ENCODE measurements at places on chromosomes 1 and 21.

DNA sequence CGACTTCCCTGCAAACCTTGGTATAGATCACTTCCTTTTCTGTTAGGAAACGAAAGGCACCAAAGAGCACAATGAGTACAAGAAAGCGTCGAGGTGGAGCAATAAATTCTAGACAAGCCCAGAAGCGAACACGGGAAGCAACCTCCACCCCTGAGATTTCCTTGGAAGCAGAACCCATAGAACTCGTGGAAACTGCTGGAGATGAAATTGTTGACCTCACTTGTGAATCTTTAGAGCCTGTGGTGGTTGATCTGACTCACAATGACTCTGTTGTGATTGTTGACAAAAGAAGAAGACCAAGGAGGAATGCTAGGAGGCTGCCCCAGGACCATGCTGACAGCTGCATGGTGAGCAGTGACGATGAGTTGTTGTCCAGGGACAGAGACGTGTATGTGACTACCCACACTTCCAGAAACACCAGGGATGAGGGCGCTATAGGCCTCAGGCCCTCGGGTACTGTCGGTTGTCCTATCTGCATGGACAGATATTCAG is 18.5 kb downstream of the FAM89A start:
- no peak for DNase-seq

GRCh38 chr1:26855636-26856035 is 7.3 kb upstream of the SFN start:
- DNase-seq, result no peak

DNA sequence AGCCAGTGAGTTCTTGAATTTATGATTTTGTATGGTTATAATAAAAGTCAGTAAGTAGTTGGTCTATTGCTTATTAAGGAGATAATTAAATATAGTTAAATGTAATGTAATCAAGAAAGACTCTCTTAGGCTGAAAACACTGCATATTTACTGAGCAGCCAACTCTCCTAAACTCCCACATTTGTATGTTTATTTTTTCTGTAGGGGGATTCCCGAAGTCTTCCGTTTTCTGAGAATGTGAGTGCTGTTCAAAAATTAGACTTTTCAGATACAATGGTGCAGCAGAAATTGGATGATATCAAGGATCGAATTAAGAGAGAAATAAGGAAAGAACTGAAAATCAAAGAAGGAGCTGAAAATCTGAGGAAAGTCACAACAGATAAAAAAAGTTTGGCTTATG is 56.7 kb downstream of the PKN2 start:
- DNase-seq, result no peak

DNA sequence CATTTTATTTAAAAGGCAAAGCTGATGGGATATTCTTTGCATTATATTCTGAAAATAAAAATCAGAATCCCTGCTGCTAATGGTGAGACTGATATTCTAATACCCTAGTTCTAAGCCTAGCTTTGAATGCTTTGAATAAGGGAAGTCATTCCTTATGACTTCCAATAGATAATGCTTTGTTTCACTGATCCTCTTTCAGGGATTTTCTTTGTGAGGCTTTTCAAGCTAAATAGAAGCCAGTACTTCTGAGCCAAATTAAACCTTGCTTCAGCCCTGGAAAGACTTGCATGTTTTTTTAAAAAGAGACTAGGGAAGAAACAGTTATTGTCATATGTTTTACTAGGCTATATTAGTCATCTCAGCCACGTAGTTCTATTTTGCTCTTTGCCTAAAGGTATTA is 68.5 kb upstream of the CACYBP start:
- no peak for DNase-seq

DNA sequence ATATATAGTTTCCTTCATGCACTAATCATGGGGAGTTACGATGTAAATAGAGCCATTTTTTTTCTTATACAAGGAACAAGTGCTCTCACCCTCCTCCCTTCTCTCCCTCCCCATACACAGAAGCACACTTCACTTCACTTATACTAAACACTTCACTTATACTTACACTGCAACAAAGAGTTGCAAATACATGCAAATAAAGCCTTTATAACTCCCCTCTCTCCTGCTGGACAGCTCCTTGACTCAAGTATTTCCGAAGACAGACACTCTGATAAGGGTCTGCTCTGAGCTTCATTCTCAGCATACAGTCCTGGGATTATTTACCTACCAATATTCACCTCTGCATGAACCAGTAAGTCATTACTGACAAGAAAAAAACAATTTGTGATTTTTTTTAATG is 35.6 kb upstream of the ERG start:
- no peak for DNase-seq

GRCh38 chr1:77047978-77048614 is 171.1 kb downstream of the PIGK start:
- no peak for DNase-seq

- no peak for DNase-seq
Measured at GRCh38 chr1:79151006-79151796, 144.7 kb upstream of the ADGRL4 start.

DNA sequence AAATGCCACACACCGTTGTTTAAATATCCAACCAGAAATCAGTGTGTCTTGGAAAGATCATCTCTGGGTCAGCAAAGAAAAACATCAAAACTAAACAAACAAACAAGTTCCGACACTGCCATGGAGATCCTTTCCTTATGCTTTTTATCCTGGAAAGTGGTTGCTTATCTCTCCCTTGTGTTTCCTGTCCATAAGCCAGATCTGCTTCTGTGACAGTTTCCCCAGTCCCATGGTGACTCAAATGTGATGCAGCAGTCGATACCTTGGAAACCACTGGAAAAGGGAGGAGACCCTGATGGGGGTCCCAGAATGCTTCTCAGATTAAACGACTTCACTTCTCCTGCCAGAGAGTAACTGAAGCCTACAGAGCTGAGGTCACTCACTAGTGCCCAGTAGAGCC is 94.7 kb downstream of the DMRTA2 start:
- no peak for DNase-seq

- no peak for DNase-seq
Measured at GRCh38 chr21:38948377-38949069, 142.8 kb downstream of the ETS2 start.

GRCh38 chr1:204611036-204611435 is 74.5 kb downstream of the LRRN2 start:
- no peak for DNase-seq

DNA sequence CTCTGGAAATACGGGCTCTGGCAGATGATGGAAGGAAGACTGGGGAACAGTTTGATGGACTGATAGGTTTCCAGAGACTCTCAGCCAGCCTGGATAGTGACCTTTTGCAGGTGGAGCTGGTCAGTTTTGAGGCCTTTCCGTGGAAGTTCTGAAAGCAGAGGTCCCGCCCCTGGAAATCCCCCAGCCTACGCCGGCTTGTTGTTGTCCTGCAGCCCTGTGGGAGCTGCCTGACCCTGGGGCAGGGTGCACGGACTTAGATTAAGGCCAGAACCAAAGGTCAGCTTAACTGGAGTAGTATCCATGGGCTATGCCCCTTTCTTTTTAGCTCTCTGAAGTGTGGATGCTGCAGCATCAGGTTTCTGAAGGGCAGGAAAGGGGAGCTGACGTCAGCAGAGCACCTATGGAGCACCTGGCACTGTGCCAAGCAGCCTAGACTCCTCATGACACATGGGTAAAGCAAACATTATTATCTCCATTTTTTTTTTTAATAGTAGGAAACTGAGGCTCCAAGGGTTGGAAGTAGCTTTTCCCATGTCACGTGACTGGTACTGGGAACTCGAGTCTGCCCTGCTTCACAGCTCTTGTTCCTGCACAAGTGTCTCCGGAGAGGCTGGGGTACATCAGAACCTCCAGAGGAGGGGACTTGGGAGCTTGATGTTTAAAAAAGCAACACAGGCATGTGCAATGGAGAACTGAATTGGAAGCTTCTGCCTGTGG is 38.5 kb downstream of the IER5 start:
- no peak for DNase-seq

DNA sequence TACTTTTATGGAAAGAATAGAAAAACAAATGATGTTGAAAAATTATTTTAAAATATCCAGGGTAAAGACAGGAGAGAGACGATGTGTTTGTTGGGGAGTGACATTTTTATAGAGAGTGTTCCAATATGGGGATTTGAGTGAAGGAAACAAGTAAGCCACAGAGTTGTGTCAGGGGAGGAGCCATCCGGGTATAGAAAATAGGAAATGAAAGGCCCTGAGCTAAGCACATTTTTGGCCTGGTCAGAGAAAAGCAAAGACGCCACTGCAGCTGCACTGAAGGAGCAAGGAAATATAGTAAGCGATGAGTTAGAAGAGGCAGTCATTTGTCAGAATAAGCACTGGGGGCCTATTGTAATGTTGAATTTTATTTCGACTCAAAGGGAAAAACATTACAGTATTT is 107.3 kb upstream of the ADGRL4 start:
- no peak for DNase-seq

- no peak for DNase-seq
Measured at GRCh38 chr1:7002728-7003127, 217.5 kb downstream of the CAMTA1 start.

- no peak for DNase-seq
Measured at GRCh38 chr1:209219791-209220524, 363.6 kb upstream of the CAMK1G start.

DNA sequence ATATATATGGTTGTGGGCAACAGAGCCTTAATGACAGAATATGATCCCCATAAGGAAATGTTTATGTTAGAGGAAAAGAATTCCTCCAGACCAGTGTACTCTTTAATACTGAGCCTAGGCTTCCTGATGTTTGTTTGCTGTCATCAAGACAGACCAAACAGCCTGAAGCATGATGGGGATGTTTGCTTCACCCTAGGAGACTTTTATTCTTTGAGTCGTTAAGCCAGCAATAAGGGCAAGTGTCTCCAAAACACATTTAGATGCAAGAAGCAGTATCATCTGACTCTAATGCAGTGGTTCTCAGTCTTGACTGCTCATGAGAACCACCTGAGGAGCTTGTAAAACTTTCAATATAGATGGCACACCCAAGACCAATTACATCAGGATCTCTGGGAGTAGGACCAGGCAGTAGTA is 33.1 kb downstream of the UBE2U start:
- no peak for DNase-seq

- DNase-seq, result no peak
Measured at GRCh38 chr1:225950905-225951497, 10.0 kb upstream of the LEFTY2 start.

DNA sequence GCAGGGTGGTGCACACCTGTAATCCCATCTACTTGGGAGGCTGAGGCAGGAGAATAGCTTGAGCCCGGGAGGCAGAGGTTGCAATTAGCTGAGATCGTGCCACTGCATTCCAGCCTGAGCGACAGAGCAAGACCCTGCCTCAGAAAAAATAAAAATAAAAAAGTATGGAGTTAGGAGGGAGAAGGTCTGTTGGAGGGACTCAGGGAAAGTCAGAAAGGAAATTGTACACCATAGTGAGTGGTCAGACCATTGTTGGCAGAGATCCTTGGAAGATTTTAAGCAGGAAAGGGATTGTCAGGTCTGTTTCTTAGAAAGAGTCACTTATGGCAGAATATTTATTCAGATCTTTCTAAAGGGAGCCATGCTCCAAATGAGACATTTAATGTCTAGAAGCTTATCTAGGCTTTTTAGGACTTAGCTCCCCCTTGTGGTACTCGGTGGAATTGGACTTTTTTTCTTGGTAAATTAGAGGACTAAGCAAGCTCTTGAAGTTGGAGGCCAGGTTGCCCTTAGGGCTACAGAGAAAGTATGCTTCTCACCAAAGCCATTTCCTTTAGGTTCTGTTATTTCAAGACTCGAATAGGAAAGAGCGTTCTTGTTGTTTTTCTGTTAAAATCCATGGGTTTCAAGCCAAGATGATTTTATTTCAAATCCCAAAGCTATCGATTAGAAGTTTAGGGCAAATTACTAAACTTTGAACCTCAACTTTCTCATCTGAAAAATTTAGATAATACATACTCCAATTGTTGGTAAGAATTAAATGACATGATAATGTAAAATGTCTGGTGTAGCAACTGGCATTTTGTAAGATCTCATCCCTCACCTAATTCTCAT is 16.5 kb downstream of the MIA3 start:
- DNase-seq, result peak; percentile 34

DNA sequence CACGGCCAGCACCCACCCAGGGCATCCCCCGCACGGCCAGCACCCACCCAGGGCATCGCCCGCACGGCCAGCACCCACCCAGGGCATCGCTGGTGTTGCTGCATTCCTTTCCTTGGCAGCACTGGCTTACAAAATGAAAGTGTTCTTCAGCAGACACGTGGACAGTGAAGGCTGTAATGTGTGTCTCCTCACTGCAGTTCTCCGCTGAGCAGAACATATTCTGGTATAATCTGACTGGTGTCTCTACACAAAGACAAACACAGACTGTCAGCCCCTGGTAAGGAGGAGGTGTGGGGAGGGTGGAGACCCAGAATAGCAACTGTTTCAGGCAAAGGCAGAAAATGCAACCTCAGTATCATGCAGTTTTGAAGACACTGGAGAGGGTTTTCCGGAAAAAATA is 7.3 kb downstream of the LYPD8 start:
- no peak for DNase-seq

GRCh38 chr21:26148071-26148839 is 22.3 kb downstream of the APP start:
- no peak for DNase-seq

GRCh38 chr1:112956544-112957132 is 642 bp upstream of the SLC16A1 start:
- DNase-seq, result peak; percentile 47

GRCh38 chr1:219710529-219711194 is 97.8 kb upstream of the ZC3H11B start:
- no peak for DNase-seq

GRCh38 chr1:77168358-77168757 is 50.9 kb downstream of the PIGK start:
- no peak for DNase-seq

DNA sequence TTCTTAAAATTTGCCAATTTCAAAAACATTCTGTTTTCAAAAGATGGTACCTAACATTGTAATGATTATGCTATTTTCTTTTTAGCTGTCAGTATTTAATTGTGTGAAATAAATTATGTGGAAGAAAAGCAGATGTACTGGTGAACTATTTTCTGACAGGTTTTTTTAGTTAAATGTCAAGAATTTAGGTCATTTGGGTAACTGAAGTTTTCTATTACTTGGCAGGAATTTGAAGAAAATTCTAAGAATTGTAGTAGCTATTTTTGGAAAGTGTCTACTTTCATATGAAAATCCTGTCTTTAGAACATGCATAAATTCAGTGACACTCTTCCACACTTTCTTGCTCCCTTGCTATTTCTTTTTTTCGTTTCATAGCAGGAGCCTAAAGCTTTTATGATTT is 28.5 kb upstream of the PTPRC start:
- no peak for DNase-seq
